ENCODE measurements at places on chromosomes 1 and 21. TPM values are rescaled to one million over a fixed set of nuclear protein-coding genes. Genes with fewer than 3 reads are reported as not detected.

WDR47 gene
- 16.3 TPM for total RNA-seq

GJA8 gene
- not detected for total RNA-seq

DNA sequence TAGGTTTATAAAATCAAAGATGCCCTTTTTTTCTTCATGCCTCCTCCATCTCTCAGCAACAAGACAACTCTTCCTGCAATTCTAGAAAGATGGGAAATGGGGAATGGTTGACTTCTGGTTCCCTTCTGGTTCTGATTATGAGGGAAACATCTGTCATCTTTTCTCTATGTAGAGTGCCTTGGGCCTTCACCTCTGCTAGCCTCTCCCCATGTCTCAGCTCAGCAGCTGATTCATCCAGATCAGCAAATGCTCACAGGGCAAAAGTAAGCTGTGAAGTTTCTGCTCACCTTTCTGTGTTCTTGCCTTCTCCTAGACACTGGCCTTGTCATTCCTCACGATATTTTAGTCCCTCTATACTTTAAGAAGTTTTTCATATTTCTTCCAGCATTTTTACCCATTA, 17.8 kb upstream of the BECN2 start:
- no peak for DNase-seq
- no peaks in the 10 kb centered on the region for H3K4me1 ChIP-seq
- no peaks in the 10 kb centered on the region for H3K36me3 ChIP-seq
- no peaks in the 10 kb centered on the region for H3K27me3 ChIP-seq
- no peak overlapping the region for H3K27ac ChIP-seq
- H3K4me3 ChIP-seq = no peak overlapping the region

DNA sequence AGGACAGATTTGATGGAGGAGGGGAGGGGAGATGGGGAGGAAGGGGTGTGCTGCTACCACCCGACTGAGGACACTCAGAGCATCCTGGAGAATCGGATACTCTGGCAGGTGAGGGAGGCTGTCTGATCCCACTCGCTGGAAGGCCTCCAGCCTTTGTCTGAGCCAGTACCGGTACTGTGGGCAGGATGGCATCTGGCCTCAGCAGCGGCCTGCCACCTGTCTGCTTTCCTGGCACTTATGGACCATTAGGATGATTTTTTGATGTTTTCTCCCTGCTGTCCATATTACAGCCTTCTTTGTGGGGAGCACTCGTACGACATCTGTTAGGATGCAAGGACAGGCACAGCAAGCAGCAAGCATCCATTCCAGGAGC, 11.5 kb downstream of the ATP2B4 start:
- H3K27me3 ChIP-seq = no peaks in the 10 kb centered on the region
- peaks cover 3% of the 10 kb centered on the region for H3K4me1 ChIP-seq
- H3K4me3 ChIP-seq = no peak overlapping the region
- peak overlapping the region; percentile 64 for H3K27ac ChIP-seq
- DNase-seq = no peak

Measured in lung (tissue), 17 donors.